GM13977 (cell line): ENCODE measurements at places on chromosomes 5 and 9.

GRCh38 chr9:130213911-130214761, 41.9 kb downstream of the NCS1 start:
- no peak for DNase-seq

- no peak for DNase-seq
Measured at GRCh38 chr5:57171816-57172465, 1.9 kb upstream of the GPBP1 start.

DNA sequence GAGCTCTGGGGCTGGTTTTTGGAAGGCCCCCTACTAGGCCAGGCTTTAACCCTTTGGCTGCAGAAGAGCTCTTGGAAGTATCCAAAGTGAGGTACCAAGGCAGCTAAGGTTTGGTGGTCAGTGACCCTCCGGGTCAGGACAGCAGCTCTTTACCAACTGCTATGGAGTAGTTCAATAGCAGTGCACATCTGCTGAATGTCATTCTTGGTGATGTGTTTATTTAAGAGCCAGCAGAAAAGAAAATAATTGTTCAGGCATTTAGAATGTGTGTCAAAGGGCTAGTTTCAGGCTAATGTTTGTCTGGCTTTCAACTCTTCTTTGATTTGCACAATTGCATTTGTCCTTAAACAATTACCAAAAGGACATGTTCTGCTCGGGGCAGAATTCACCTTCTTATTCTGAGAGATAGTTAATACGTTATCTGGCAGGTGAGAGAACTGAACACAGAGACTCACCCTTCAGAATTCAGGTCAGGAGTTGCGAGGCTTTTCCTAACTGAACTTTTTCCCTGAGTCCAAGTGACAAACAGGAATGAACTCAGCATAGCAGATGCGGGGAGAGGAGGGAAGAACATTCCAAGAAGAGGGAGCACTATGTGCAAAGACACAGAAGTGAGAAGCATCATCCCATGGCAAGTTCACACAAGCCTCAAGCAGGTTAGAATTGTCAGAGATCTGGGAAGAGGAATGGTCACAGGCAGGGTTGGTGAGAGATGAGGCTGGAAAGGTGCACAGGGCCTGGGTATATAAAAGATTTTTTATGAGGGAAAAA, 556.7 kb upstream of the TLE4 start:
- DNase-seq: no peak

GRCh38 chr5:34899066-34899465, 16.2 kb downstream of the RAD1 start:
- no peak for DNase-seq

- peak; percentile 6 for DNase-seq
Measured at GRCh38 chr5:88502179-88503040, 233.8 kb upstream of the TMEM161B start.

- DNase-seq: no peak
Measured at GRCh38 chr5:94613583-94613982, 4.8 kb downstream of the KIAA0825 start.
